ENCODE measurements at places on chromosomes 5 and 9. TPM values are rescaled to one million over a fixed set of nuclear protein-coding genes. Genes with fewer than 3 reads are reported as not detected.
A peak's percentile ranks its signal among the peaks of the same experiment; 100 is the strongest.

UGCG gene
- total RNA-seq, result 30.0 TPM

DNA sequence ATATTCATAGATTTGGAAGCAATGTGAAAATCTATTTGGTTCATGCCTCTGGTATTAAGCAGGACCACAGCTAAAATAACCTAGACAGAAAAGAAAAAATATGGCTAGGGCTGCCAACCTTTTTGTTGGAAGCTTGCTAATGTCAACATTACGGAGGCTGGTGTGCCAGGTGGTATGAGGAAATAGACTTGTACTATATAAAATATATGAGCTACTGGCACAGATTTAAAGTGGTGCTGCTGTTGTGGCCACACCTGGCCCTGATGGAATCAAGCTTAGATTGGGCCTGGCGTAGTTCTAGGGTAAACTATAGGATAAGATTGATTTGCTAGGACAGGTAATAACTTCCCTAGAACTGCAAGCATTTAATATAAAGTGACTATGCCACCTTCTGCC is 10.6 kb upstream of the PARP8 start:
- H3K4me1 ChIP-seq, result no peaks in the 10 kb centered on the region
- no peak overlapping the region for H3K4me3 ChIP-seq
- no peak overlapping the region for H3K27ac ChIP-seq

DNA sequence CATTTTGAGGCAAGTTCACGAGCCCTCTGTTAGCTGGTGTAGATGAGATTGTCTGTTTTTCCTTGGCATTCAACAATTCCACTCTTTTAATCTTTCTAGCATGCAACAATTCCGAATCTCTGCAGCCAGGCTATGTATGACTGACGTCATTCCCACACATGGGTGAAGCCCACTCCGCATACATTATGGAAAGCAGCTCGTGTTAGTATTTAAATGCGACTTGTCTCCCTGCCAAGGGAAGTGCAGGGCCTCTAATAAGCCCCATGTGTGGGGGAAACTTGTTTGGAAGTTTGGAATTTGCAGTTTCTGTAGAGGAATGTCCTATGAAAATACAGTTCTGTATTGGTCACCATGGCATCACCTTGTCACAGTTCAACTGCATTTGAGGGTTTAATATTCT is 146.0 kb upstream of the FBXL7 start:
- no peaks in the 10 kb centered on the region for H3K4me1 ChIP-seq
- no peaks in the 10 kb centered on the region for H3K36me3 ChIP-seq
- no peak overlapping the region for H3K4me3 ChIP-seq
- ATAC-seq, result no peak

BARHL1 gene
- not detected for total RNA-seq

DNA sequence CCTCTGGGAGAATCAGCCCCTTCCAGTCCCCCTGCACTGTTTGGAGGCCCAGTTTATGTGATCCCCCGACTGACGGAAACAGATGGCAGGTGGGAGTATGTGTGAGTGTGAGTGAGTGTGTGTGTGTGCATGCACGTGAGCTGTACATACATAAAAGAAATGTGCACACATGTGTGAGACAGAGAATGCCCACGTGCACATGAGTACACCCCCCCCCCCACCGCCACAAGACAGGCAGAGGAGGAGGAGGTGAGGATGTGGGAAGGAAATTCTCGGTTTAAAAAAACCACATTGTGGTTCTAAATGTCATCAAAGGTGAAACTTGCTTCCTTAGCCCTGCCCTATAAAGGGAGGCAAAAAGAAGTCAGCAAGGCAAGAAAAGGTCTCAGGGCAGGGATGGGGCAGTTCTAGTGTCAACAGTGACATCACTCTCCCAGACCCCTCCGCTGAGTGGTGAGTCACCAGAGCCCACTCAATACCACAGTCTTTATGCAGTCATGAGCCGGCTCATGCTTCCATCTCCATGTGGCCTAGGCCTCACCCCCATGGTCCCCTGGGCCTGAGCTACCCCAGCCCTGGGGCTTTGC is 79.2 kb upstream of the HSPA9 start:
- H3K27ac ChIP-seq, result no peak overlapping the region
- no peak overlapping the region for H3K4me3 ChIP-seq
- no peaks in the 10 kb centered on the region for H3K36me3 ChIP-seq
- H3K27me3 ChIP-seq, result no peaks in the 10 kb centered on the region
- no peak for ATAC-seq

DNA sequence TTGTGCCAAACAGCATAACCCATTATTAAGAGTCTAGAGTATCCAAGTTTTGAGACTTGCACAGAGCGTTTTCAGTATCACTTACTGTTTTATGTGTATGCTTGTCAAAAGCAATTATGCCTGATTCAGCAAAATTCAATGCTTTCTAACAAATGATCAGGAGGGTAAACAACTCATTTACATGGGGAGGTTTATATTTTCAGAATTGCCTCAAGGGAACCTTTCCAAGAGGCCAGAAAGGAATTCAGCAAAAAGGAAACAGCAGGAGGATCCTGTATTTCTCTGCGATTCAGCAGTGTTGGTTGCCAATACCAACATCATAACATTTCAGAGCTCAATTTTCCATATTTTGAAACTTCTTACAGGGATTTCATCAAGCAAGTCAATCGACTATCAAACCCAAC is 69.3 kb upstream of the DAB2 start:
- ATAC-seq, result peak; percentile 63
- H3K4me3 ChIP-seq, result no peak overlapping the region
- peaks cover 22% of the 10 kb centered on the region for H3K4me1 ChIP-seq

DNA sequence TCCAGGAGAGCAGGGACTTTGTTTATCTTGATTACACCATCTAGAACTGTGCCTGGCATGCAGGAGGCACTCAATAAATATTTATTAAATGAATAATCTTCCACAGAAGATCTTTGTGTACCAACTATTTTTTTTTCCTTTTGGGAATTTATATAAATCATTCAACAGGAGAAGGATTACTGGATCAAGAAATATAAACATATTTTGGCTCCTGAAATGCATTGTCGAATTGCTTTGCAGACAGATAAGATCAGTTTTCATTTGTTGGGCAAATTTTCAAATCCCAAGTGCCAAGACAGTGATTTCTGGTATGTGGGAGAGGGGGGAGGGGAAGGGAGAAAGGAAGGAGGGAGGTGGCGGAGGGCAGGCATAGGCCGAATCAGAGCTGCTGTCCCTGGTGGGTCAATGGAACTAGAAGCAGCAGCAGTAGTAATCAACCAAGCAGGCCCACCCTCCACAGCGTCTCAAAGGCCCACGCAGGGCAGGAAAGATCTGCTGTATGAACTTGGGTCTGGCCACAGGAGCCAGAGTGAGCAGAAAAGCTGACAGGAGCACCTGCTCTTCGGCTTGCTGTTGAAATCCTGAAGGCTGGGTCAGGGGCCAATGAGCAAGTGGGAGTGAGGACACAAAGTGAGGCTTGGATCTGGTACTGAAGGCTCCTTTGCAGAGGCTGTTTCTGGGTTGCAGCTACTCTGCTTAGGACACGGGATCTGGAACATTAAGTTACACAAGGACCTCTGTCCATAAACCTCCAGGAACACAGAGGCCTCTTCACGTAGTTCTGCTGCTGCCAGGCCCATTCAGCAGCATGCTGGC is 15.8 kb upstream of the TRAF1 start:
- ATAC-seq, result peak; percentile 89
- H3K4me1 ChIP-seq, result peaks cover 62% of the 10 kb centered on the region
- H3K36me3 ChIP-seq, result no peaks in the 10 kb centered on the region

DNA sequence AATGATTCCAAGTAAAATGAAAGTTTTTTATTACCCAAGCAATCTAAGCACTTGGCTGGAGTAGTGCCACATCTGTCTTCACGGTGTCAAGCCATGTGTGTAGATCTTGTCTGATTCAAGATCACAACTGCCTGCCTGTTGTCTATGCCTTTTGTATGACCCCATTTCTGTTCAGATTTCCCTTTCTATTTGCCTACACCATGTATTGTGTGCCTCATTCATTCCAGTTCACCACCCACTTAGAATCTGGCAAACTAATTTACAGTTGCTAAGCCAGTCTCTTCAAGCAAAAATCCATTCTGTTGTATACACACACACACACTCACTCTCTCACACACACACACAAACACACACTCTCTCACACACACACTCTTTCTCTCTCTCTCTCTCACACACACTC is 33.7 kb downstream of the GLDC start:
- no peaks in the 10 kb centered on the region for H3K4me1 ChIP-seq
- no peak overlapping the region for H3K4me3 ChIP-seq
- H3K27me3 ChIP-seq, result no peaks in the 10 kb centered on the region
